ENCODE measurements at places on chromosomes 11 and 22.

DNA sequence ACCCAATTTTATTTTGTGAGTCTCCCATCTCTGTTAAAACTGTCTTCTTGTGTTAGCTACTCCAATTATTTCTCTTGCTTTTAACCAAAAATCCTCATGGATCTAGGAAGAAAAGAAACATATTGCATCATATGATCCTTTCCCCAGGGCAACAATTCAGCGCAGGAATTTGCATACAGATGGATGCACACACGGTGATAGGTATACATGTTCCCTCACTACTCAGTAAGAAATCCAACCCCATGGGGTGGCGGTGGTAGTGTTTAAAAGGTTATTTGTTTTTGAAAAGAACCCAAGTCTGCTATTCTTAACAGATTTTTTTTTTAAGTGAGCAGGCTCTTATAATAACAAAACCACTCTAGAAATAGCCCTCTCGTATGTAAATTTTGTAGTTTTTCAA is 4.2 kb upstream of the SYN3 start:
- DNase-seq: no peak

- no peak for DNase-seq
Measured at GRCh38 chr11:108926841-108927577, 262.1 kb downstream of the DDX10 start.

DNA sequence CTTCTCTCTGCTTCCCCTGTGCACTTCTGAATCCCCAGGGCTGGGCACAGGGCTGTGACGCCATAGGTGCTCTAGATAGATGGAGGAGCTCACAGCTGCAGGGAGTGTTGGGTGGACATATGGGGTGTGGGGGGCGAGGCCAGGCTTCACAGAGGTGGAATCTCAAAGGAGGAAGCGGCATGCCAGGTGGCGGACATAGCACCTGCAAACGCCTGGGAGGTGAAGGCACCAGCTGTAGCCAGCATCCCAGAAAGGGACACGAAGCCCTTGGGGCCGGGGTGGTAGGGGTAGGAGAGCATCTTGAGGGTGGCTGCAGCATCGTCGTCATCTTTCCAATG is 14.6 kb upstream of the KCNQ1OT1 start:
- DNase-seq: no peak

- DNase-seq: no peak
Measured at GRCh38 chr11:82676483-82677094, 57.1 kb downstream of the FAM181B start.

GRCh38 chr11:102267609-102268008 is 49.7 kb upstream of the BIRC3 start:
- no peak for DNase-seq

DNA sequence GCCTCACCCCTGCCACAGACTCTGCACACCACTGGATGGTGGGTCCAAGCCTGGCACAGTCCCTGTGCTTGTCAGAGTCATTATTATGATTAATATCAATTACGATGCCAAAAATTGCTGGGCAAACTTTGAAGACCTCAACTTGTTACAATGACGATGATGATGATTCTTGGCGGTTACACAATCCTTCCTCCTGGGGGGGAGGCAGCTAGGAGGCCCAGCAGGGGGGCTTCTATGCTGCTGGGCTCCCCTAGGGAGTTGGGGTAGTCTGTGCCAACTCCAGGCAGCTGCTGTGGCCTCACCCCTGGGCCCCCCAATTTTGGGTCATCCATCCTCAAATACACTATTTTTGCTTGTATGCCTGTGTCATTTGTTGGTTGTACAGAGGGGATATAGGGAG is 12.0 kb downstream of the SLC35E4 start:
- no peak for DNase-seq

DNA sequence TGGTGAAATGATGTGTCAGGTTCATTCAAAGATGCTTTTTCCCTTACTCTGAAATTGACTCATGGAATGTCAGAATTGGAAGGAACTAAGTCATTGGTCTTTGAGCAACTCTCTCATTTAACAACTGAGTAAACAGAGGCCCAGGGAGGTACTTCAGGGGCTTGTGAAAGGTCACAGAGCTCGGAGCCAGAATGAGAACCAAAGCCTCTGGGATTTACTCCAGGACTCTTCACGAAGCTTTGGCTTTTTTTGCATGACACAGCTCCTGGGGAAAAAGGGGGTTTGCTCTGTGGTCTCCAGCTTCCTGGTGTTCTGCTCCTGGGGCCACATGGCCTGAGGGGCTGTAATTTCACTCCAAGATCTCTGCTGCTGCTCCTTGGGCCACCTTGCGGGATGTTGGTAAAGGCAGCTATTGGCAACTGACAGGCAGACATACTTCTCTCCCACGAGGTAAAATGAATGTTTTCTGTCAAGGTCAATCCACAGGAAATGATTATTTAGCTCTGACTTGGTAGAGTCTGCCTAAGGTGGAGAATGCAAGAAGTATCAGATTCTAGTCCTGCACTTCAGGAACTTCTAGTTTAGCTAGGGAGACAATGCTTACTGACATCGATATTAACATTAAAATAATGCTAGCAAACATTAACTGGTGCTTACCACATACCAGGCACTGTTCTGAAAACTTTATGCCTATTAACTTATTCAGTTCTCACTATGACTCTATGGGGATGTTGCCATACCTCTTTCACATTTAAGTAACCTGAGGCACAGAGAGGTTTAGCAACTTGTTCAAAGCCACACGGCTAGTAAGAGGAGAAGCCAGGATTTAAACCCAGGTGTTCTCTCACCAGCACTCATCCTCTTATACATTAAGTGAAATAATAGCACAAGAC is 16.1 kb downstream of the PKNOX2 start:
- no peak for DNase-seq

GRCh38 chr11:12540075-12540680 is 134.0 kb upstream of the TEAD1 start:
- no peak for DNase-seq

All from stimulated activated CD4-positive, alpha-beta T cell treated with anti-CD3 and anti-CD28 coated beads, TNF-alpha, amount 100 ng/mL, for 1 hour (primary cell).